ENCODE measurements at places on chromosomes 5 and 9.

DNA sequence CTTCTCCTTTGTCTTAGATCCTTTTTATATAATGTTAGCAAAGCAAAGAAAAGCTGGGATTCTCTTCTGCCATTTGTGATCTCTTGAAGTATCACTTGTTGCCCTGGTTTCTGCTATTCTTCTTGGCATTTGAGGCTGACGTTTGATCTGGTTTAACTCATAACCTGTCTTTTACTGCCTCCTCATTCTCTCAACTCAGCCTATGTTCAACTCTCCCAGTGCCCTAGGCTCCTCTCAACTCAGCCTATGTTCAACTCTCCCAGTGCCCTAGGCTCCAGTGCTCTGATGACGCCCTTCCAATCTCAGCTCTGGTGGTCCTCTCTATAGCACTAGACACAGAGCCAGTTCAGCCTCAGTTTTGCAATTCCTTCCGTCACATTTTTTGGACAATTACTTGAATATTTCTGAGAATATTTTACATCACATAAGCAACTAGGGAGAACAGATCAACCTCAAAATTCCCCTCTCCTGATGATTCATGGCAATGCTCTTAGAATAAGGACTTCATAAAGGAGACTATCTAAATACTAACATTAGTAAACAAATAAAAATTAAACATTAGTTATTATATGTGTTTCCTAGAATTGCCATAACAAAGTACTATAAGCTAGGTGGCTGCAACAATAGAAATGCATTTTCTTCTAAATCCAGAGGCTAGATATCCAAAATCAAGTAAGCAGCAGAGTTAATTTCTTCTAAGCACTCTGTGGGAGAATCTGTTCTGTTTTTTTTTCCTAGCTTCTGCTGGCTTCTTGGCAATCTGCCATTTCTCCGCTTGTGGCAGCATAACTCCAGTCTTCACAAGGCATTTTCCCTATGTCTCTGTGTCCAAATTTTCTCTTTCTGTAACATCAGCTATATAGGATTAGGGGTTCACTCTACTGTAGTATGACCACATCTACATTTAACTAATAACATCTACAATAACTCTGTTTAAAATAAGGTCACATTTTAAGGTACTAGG, 662.1 kb upstream of the FTMT start:
- no peak for DNase-seq

- DNase-seq, result no peak
Measured at GRCh38 chr9:77014597-77015263, 4.7 kb upstream of the FOXB2 start.

GRCh38 chr5:171743436-171744076, 42.1 kb upstream of the SMIM23 start:
- DNase-seq, result no peak

DNA sequence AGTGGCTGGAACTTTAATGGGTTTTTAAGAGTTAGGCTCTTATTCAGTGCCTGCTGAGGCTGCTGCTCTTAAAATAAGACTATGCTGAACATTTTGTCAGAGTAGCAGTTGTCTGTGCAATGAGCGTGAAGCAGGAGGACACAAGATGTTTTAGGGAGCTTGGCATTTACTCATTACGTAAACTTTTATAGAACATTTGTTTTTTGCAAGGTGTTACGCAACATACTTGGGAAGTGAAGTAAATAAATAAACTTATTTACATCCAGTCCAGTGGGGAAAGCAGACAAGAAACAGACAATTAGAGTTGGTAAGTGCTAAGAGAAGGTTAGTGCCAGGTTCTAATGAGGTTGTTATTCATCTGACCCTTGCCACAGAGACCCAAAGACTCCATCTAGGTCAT, 226.0 kb downstream of the HINT1 start:
- no peak for DNase-seq

DNA sequence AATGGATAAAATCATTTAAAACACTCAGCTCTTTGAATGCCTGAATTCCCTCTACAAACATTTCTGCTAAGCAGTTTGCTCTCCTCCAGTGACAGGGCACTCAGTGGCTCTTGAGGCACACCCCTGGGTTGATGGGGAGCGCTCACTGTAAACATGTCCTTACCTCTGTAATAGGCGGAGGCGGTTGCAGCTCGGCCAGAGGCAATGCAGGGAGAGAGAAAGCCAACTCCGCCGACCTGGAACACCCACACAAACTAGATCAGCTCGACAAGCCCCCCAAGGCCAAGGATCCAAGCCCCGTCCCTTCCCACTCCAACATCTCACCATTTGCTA, 329 bp downstream of the CDC23 start:
- DNase-seq, result no peak

DNA sequence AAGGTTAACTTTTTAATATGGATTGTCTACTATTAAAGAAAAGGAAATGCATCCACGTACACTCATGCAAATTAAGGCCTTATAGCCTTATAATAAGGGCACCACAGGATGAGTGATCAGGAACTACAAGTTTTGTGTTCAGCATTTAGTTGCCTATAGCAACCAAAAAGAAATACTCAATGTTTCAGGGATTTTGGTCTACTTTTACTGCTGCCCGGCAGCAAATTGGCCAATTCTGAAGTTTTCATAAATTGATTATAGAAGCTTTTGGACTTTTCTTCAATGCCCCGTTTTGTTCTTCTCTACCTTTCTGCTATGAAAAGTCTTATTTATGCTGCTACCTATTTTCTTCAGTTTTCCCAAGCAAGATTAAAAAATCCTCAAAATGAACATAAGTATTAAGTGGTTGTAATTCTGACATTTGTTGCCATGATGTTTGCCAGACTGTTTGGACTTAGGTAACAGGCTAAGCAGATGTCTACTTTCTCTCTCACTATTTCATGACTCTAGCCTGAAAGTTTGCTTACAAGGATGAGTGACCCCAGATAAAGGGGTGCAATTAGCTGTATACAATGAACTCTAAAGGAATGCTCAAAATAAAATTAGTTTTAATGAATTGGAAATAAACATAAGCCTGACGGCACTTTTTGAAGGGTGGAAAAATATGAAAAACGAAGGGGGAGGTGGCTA, 391.5 kb upstream of the DAB2 start:
- DNase-seq, result no peak

- DNase-seq, result no peak
Measured at GRCh38 chr9:36745977-36746376, 173.3 kb downstream of the MELK start.

DNA sequence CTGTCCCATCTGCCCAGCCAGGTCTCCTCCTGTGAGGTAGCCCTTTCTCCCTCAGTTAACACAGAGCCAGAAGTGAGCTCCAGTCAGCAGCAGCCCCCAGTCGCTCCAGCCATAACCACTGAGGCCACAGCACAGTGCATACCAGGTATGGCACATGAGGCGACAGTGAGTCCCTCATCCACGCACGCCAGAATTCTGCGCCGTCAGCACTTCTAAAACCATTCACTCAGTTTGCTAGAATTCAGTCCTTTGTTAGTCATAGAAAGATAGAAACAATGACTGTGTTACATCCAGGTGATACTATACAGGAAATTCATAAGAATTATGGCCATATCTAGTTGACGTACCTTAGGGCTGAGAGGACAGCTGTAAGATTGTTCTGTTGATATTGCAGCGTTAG, 88.5 kb downstream of the KIAA1958 start:
- DNase-seq, result no peak

- DNase-seq, result no peak
Measured at GRCh38 chr5:147688656-147689356, 93.7 kb downstream of the JAKMIP2 start.

DNA sequence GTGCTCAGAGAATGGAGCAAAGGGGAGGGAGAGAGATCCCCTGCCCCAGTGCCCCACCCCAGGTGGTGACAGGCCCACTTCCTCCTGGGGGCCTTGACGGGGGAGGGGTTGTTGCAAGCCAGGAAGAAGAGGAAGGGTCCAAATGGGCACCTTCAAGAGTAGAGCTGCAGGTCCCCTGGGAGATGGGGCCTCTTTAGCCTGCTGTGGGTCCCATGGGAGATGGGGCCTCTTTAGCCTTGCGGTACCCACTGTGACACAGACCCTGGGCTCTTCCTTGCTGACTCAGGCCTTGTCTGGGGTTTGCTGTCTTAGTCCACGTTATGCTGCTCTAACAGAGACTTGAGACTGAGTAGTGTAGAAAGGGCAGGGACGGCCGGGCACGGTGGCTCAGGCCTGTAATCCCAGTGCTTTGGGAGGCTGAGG, 9.6 kb upstream of the TOR4A start:
- no peak for DNase-seq

DNA sequence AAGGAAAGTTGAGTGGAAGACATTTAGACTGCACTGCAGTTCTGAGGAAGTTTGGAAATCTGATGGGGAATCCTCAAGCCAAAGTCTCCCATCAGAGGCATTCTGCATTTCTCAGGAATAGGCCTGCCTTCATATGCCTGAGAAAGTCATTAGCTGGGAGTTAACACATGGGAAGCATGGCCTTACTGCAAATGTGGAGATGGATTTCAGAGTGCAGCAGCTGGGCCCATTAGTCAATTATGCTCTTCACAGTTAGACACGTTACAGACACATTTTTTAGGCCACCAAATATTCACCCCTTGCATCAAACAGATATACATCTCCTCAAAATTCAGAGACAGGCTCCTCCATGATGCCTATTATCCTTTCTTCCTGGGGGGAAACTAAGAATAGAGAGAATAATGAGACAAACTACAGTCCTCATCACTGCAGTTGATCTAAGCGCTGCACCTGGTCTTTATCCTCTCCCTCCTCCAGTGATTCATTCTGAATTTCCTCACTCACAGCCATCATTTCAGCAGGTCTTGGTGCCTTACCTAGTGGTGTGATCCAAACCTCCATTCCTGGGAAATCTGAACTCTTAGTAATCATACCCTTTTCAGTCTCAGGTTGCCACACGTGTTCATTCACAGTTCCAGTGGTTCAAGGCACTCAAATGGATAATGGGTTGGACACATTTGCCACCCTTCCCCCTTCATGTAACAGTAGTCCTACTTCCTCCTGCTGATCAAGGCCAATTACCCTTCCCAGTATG, 47.9 kb upstream of the PPP2CA start:
- no peak for DNase-seq

- DNase-seq, result no peak
Measured at GRCh38 chr5:60535198-60535597, 164.8 kb downstream of the DEPDC1B start.

- DNase-seq, result no peak
Measured at GRCh38 chr5:118015511-118015910, 972.8 kb downstream of the DTWD2 start.

DNA sequence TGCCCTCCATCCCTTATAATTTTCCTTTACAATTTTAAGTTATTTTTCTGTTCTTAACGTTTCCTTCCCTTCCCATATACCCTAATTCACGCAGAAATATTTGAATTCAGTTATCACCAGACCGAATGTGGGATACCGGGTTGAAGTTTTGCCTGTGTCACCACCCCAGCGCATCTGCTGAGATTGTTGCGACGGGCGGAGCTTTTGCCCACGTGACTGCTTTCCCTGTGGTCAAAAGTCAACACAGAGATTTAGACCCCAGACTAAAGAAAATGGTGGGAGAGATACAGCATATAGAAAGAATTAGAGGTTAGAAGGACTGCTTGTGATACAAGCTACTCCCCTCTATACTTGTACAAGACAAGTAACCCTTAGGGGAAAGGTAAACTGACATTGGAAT, 326.4 kb upstream of the CTNND2 start:
- no peak for DNase-seq

GRCh38 chr5:77633207-77633675, 5.3 kb downstream of the OTP start:
- no peak for DNase-seq

- DNase-seq, result no peak
Measured at GRCh38 chr9:3976865-3977613, 322.8 kb downstream of the GLIS3 start.

GRCh38 chr5:173396311-173396993, 68.2 kb upstream of the STC2 start:
- DNase-seq, result no peak

DNA sequence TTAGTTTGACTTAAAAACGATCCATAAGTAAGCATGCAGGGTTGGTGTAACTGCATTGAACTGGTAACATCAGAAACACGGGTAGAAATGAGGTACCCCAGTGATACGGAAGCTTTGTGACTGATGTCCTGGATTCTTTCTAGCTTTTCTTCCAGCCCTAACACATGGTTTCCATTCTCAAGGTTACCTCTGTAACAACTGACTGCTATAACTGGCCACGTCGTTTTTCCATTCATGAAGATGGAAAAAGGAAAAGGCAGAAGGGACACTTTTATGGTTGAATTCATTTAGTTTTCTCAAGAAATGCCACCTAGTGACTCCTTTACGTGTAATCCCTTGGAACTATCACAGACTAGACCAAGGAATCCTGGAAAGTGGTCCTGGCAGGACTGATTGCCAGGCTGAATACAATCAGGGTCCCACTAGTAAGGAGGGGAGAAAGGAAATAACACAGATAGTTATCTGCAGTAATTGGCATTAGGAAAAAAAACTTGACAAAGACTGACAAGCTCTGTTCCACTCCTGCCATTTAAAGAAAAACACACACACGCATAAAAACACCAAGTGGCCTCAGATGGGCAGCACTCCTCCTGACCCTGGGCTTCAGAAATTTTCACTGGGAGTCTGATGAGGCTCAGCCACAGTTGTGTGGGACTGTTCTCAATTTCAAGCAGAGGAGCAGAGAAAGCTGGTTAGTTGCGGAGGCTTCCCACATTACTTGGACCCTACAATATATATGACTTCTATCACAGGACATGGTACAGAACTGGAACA, 77.5 kb upstream of the ZNF169 start:
- no peak for DNase-seq

DNA sequence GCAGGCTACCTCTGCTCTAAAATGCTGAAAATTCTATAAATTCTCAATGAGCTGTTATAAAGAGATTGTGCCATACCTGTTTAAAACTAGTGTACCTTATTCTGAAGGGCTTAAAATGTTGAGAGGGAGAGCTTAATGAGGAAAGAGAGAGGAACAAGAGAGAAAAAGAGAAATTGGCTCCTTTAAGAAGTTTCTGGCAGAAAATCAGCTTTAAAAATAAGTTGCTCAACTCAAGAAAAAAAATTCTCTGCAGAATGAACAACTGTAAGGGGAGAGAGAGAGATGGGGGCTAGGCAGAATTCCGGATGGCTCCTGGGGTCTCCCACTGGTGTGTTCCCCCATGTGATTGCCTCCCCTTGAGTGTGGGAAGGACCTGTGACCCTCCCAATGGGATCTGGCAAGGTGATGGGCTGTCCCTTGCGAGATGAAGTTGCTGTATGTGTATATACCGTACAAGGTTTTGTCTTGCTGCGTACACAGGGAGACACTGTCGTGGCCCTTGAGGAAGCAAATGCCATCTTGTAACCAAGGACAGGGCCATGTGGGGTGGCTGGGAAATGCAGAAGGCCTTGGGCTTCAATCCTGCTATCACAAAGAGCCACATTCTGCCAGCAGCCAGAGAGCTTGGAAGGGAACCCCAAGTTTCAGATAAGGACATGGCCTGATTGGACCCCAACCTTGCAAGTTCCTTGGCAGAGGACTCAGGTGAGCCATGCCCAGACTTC, 64.3 kb upstream of the S1PR3 start:
- DNase-seq, result no peak

- DNase-seq, result peak; percentile 59
Measured at GRCh38 chr9:35341585-35341984, 148.3 kb upstream of the RUSC2 start.

Measured in BJ (cell line).